SIG-M5 (cell line): ENCODE measurements at places on chromosomes 7 and 10.

GRCh38 chr10:107013258-107014006 lies 151.1 kb downstream of the SORCS1 start:
- DNase-seq = no peak

- DNase-seq = no peak
These were observed 16.4 kb downstream of the TNRC18 start for GRCh38 chr7:5406957-5407945.

GRCh38 chr10:103145860-103146466 lies 47.1 kb downstream of the NT5C2 start:
- DNase-seq = no peak

- no peak for DNase-seq
These were observed 452.4 kb upstream of the AKR1E2 start for GRCh38 chr10:4373612-4374011.

- DNase-seq = no peak
These were observed 505 bp upstream of the FAM204A start for GRCh38 chr10:118342638-118343020.

- no peak for DNase-seq
These were observed 170.2 kb upstream of the GLI3 start for GRCh38 chr7:42407021-42407710.

GRCh38 chr7:21707566-21707965 lies 164.7 kb downstream of the DNAH11 start:
- no peak for DNase-seq

DNA sequence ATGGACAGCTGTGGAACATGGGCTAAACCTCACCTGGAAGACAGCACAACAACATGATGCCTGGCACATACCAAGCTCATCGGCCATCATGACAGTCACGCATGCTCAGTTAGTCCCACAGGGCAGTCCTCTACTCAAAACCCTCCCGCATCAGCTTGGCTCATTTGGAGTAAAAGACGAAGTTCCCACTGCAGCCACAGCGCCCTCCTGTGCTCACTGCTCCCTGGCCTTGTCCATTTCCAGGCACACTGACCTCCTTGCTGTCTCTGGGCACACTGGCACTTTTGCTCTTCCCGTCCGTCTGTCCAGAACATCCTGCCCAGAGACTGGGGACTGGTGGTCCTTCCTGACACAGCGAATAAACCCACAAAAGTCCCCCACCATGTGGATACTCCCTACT lies 66.2 kb downstream of the LARP4B start:
- no peak for DNase-seq

GRCh38 chr7:43647673-43648472 lies 65.0 kb downstream of the STK17A start:
- DNase-seq = no peak

- no peak for DNase-seq
These were observed 499.1 kb upstream of the PODXL start for GRCh38 chr7:132055336-132056120.

DNA sequence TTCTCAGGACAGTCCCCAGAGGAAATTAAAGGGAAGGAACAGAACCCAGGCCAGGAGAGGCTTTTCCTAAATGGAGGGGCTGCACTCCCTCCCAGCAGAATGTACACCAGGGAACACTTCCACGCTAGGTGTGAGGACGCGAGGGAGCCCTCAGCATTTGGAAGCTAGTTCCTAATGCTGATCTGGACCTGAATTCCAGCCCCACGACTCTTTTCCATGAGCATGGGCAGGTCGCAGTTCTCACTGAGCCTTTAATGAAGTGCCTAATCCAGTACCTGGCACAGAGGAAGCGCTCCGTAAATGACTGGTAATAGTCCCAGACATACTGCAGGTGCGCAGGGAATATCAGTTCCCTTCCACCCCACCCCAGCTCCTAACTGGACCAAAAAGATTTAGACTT lies 1.1 kb downstream of the ALOX5 start:
- DNase-seq = no peak

DNA sequence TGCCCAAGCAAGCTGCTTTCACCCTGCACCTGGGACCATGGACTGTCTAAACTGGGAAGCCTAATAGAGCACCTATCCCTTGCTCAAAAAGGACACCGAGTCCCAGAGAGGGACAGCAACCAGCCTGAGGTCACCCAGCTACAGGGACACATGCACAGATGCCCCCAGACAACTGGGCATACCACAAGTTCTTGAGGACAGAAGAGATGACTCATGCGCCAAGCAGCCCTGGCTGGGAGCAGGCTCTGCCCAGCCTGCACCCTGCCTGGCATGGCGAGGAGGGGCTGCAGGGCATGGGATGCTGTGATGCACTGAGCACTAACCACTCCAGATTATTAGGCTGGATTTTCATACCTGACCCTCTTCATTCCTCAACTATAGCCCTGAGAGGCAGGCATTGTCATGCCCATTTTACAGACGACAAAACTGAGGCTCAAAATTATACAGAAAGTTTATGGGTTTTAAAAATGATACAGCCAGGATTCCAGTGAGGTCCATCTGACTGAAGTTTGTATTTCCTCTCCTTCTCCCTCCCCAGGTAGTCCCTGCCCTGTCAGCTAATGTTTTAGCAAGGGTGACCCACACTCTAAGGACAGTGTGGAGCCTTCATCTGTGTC lies 289.3 kb upstream of the ZMIZ1 start:
- DNase-seq = no peak

- no peak for DNase-seq
These were observed 8.9 kb downstream of the GIGYF1 start for GRCh38 chr7:100685049-100685605.

- DNase-seq = no peak
These were observed 602.7 kb upstream of the NRP1 start for GRCh38 chr10:33937036-33937730.

GRCh38 chr10:114431414-114432135 lies 27.3 kb upstream of the AFAP1L2 start:
- no peak for DNase-seq

- DNase-seq = no peak
These were observed 53.2 kb downstream of the NPY start for GRCh38 chr7:24337180-24337579.

DNA sequence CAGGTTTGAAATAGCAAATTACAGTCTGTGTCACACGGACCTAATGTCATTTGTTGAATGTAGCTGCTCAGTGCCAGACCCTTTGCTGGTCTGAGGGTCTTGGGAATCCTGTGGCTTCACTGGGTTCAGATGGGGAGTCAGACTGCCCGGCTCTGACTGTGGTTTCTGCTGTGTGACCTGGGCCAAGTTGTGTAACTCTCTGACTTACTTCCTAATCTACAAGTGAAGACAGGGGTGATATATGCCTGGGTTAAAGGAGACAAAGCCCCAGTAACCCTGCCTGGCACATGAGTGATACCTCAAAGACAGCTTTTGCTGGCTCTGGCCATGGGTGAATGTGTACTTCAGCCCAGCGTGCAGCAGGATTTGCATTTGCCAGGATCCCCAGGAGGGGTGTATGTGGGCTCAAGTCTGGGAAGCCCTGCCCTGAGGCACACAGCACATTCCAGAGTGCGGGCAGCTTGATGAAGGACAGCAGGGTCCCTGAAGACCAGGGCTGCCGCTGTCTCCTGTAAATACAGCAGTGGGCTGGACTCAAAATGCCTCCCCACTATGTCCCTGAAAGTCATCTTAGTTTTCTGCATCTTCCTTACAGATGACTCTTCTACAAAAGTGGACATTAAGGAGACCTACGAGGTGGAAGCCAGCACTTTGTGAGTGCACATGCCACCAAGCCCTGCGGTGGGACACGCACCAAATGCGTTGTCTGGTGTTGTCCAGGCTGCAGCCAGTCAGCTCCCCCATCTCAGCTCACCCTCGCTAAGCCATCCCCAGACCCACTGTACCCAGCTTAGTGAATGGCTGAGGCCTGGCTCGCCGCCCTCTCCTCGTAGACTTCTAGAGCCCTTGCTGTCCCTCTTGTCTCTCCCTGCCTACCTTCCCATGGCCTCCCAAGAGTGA lies 16.4 kb downstream of the NACAD start:
- DNase-seq = no peak

DNA sequence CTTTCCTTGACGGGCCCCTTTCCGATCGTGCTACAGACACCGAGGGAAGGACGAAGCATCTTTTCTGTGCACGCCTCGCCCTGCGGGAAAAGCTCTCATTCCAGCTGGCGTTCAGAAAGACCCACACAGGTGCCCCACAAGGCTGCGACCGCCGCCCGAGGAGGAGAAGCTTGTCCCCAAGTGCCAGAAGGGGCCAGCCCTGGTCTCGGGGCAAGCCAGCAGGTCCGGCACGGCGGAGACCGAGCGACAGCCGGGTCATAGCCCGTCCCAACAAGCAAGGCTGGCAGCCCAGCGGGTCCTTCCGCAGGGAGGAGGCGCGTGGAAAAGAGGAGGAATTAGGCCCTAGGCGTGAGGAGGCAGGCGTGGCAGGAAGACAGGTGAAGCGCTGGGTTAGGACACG lies 62.7 kb downstream of the TNRC18 start:
- DNase-seq = no peak

DNA sequence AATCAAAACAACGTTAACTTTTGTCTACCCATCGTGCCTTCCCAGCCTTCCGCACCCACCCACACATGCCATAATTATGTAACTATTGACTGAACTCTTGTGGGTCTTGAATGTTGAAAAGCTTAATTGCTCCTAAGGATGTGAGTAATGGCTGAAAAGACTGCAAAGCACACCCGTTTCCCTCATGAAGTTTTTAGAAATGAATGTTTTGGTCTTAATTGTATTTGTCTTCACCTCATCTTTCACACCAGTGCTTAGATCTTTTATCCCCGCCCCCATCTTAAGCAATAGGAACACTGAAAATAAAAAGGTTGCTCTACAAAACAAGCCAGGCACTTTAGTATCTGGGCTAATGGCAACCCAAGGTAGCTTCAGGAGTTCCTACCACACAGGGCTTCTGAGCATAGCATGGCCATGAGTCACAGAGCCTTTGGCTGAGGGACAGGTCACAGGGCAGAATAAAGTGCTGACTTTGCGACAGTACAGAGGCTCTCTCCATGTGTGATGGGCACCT lies 690.5 kb downstream of the PARD3 start:
- DNase-seq = no peak

- no peak for DNase-seq
These were observed 192.8 kb upstream of the AHR start for GRCh38 chr7:17105701-17106100.

GRCh38 chr10:33703501-33704213 lies 369.2 kb upstream of the NRP1 start:
- no peak for DNase-seq

GRCh38 chr10:8104005-8104404 lies 49.5 kb downstream of the GATA3 start:
- DNase-seq = no peak

DNA sequence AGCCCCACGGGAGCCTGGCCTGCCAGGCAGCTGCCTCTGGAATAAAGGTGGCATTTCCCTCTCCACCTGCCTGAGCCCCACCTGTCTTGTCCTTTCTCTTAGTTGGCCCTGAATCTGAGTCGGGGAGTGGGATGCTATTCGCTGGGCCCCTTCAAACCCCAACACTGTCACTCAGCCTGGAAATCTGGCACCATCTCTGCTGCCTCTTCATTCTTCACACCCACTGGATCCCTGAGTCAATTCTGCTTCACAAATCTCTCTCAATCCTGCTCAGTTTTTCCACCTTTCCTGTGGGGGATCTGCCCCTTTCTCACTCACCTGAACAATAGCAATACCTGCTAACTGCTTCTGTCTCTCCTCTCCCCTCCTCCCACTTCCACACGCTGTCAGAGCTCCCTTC lies 10.6 kb downstream of the CRTAC1 start:
- no peak for DNase-seq

DNA sequence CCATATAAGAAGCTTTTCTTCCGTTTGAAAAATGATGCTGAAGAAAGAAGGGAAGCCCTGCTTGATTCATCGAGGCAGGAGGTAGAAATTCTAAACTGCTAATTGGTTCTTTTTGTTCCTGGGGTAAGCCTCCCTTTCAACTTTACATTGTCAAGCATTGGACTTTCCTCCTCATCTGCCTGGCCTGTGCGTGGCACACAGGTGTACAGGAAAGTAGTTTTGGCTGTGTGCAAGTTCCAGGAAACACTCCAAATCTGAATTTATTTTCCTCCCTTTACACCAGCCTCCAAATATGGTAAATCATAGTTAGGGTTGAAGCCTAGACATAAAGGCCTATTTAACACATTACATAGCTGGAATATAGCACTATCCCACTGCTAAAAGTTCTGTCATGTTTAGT lies 18.2 kb upstream of the RELN start:
- DNase-seq = no peak

DNA sequence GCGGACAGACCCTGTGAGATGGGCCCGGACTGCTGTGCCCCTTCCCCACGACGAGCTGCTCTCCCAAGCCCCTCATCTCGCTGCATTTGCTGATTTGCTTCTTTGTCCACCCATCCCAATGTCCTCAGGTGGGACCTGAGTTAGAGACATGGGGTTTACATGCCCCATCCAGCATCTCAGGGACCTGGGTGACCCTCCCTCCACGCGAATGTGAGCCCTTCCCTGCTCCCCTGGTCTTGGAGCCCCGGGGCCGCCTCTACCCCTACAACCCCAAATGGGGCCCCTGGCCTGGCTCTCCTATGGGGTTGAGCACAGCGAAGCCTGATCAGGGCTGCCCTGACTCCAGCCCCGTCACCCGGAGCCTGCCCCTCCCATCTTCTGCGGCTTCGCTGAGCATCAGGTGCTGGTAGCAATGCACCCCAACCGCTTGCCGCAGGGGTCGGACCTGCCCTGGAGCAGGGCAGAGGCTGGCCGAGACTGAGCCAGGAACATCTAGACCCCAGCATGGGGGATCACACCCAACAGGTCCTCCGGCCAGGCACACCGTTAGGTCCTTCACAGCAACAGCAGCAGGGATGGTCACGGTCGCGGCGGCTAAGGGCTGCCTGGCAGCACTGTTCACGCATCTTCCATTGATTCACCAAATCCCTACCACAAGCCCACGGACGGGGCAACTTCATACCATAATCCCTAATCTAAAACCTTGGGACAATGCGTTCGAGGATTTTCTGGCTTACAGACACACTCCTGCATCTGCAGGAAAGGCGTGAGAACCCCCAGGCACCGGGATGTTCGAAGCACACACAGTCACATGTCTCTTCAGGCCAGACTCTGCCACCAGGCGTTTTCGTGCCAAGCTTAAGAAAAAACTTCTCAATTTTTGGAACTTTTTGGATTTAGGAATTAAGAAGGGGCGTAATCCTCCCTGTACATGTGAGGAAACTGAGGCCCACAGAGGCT lies 15.5 kb downstream of the WDR86 start:
- DNase-seq = no peak

- DNase-seq = no peak
These were observed 285.6 kb upstream of the POM121L12 start for GRCh38 chr7:52749880-52750279.

GRCh38 chr10:30384701-30385201 lies 35.7 kb upstream of the MTPAP start:
- DNase-seq = no peak

DNA sequence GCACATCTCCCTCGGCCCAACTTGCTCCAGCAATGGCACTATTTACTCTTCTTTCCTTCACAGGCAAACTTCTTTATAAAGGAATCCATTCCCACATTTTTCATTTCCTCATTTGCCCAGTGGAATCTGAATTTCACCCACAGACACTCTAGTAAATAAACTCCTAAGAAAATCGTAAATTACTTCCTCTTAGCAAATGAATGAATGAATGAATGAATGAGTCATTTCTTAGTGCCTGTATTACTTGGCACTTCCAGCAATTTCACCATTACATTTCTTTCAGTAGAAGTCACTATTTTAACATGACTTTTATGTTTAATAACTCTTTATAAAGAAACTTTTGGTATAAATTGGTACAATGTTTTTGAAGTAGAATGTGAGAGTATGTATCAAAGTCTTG lies 55.7 kb downstream of the DDC start:
- DNase-seq = no peak
